ENCODE measurements at places on chromosomes 11 and 22.

DNA sequence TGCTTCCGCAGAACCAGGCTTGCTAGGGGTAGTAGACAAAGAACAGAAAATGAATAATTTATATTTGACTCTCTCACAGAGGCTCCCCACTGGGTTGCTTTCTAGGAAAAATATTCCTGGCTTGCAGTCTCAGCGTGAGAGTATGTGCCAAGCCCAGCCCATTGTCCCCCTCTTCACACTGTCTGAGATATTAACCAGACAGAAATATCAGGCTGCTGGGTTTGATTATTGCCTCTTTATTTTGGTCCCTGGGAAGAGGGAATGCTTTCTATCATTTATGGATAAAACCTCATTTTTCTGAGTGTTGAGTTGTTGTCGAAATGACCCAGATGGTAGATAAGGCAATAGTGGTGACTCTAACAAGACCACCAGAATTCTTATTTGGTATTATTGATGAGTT, 367.9 kb downstream of the METTL15 start:
- no peak for DNase-seq

DNA sequence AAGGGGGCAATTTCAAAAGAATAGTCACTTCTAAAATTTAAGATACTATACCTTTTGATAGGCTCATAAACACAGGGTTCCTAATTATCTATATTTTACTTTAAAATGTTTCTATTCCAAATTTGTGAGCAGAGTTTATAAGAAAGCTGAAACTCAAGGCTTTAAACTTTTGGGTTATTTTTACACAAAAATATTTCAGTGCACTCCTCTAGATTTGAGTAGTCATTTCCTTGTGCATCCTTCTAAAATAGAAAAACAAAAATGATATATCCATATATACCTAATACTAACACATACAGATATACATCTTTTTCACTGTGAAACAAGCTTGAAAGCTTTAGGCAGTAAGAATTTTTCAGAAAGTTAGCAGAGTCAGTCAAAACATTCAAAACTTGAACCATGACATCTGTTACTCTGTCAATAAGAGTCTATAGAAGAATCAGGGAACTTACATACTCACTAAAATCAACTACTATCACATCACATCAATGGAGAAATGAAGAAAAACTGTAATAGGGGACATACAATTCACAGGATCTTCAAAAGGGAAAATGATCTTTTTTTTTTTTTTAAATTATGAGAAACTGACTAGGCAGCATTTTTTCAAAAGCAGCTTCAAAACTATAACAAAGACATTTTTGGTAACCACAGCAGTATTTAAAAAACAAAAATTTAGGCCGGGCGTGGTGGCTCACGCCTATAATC, 5.1 kb downstream of the PHF21A start:
- no peak for DNase-seq

DNA sequence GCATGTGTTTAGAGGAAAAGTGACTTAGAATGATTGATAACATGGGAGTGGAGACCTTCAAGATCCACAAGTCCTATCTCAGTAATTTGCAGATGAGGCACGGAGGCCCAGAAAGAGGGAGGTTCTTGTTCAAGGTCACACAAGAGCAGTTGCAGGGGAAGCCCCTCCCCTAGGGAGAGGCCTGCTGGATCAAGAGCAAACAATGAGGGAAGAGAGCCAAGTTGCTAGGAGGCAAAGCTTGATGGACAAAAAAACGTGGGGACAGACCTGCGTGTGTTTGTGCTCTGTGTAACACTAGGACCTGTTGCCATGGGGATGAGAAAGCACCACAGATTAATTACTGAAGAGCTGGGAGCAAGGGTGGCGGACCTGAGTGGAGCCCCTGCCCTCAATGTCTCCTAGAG, 6.4 kb upstream of the MFRP start:
- DNase-seq, result no peak

DNA sequence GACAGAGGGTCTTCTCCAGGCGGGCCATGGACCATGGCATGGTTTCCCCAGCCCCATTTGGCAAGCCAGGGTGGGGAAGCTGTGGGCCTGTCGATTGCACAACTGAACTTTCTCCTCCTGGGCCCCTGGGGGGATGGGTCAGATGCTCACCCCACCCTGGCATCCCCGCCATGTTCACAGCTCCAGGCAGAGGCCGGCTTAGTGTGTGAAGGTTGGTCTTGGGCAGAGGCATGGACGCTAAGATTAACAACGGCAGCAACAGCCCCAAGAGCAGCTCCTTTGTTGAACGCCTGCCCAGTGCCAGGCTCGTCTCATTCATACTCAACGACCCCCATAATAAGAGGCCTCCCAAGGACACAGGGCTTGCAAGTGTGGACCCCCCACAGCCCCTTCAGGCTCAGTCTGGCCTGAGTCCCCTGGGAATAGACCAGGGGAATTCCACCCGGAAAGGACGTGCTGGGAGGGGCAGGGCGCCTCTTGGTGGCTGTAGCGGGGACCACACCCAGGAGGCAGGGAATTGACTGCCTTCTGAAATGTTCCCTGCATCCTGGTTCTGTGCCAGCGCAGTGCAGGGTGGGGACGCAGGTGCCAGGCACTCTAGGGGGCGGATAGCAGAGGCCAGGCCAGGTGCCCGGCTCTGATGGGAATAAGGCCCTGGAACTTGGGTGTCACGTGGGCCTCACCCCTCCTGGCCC, 8.3 kb downstream of the TSPO start:
- no peak for DNase-seq

- DNase-seq, result no peak
Measured at GRCh38 chr22:23722724-23723123, 28.2 kb downstream of the ZNF70 start.

GRCh38 chr11:18749681-18750319, 23.8 kb upstream of the IGSF22 start:
- DNase-seq, result peak; percentile 61

DNA sequence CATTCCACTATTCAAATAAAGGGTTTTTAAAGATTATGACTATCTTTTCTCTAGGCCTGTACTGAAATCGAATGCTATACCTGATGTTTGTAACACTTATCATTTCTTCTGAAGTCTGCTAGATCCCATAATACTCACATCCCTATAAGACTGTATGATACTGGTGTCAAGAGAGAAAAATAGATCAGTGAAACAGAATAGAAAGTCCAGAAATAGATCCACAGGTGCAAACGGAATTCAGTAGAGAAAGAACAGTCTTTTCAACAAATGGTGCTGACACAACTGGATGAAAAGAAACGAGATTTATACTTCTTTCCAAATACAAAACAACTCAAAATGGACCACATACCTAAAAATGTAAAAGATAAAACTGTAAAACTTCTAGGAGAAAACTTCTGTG, 143.2 kb downstream of the APOL5 start:
- no peak for DNase-seq

GRCh38 chr11:88348870-88349269, 11.3 kb upstream of the CTSC start:
- no peak for DNase-seq

- DNase-seq, result peak; percentile 26
Measured at GRCh38 chr11:61567286-61568061, 13.4 kb downstream of the SYT7 start.

GRCh38 chr11:69368119-69368880, 74.3 kb downstream of the MYEOV start:
- no peak for DNase-seq

GRCh38 chr22:32950366-32950765, 107.8 kb downstream of the SYN3 start:
- no peak for DNase-seq

GRCh38 chr22:17443405-17444203, 74.3 kb downstream of the CECR2 start:
- no peak for DNase-seq

- no peak for DNase-seq
Measured at GRCh38 chr22:46947516-46948257, 185.2 kb downstream of the TBC1D22A start.

GRCh38 chr11:33898957-33899356, 7.1 kb upstream of the LMO2 start:
- no peak for DNase-seq

- DNase-seq, result no peak
Measured at GRCh38 chr22:37634417-37634924, 5.0 kb upstream of the SH3BP1 start.

- no peak for DNase-seq
Measured at GRCh38 chr11:130806746-130807145, 109.5 kb downstream of the SNX19 start.

GRCh38 chr11:124863137-124863825, 2.0 kb upstream of the ROBO3 start:
- DNase-seq, result no peak

- DNase-seq, result no peak
Measured at GRCh38 chr11:126522152-126522551, 166.7 kb downstream of the ST3GAL4 start.

DNA sequence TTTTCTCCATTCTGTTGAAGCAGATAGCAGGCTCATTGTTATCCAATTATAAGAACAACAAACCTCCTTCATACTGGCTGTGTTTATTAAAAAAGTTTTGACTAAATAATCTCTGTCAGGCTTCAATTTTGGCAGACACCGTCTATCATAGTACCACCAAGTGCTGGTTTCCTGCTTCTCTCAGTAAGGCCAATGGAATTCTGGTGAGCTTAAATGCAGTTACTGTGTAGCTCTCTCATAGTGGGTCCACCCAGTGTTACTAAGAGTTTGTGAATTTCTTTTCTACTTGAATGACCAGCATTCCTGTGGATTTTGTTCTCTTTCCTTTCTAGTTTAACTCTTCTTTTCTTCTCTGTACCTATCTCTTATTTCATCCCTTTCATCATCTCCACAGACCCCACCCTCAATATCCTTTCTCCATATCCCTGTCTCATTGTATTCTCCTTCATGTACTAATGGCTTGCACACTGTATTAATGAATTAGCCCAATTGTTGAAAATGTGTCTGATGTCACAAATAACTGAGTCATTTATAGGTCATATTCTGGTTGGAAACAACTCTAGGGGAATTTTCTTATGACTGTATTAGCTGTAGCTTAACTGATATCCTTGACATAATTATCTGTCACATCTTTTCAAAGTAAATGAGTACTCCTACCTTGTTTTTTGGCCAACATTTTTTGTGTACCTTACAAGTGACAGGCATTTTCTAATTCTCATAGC, 372.1 kb downstream of the FAT3 start:
- no peak for DNase-seq

- no peak for DNase-seq
Measured at GRCh38 chr11:119804698-119805097, 75.7 kb upstream of the NECTIN1 start.

- no peak for DNase-seq
Measured at GRCh38 chr11:3135481-3136440, 29.3 kb downstream of the OSBPL5 start.

DNA sequence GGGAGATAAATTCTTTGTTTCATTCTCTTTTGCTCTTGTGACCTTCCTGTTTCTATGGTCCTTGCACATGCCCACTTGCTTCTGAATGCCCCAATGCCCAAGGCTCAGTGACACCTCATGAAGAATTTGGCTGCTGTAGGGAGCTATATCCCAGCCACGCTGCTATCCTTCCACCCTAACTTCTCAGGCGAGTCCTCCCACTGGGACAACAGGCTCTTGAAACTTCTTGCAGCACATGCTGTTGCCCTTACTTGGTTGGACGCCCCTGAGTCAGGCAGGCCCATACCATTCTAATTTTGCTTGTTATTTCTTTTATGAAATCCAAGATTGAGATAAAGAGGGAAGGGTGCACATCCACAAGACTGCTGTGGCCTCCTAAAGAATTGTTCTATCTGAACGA, 57.6 kb upstream of the BLID start:
- no peak for DNase-seq

- no peak for DNase-seq
Measured at GRCh38 chr11:40877256-40877655, 582.2 kb downstream of the LRRC4C start.

DNA sequence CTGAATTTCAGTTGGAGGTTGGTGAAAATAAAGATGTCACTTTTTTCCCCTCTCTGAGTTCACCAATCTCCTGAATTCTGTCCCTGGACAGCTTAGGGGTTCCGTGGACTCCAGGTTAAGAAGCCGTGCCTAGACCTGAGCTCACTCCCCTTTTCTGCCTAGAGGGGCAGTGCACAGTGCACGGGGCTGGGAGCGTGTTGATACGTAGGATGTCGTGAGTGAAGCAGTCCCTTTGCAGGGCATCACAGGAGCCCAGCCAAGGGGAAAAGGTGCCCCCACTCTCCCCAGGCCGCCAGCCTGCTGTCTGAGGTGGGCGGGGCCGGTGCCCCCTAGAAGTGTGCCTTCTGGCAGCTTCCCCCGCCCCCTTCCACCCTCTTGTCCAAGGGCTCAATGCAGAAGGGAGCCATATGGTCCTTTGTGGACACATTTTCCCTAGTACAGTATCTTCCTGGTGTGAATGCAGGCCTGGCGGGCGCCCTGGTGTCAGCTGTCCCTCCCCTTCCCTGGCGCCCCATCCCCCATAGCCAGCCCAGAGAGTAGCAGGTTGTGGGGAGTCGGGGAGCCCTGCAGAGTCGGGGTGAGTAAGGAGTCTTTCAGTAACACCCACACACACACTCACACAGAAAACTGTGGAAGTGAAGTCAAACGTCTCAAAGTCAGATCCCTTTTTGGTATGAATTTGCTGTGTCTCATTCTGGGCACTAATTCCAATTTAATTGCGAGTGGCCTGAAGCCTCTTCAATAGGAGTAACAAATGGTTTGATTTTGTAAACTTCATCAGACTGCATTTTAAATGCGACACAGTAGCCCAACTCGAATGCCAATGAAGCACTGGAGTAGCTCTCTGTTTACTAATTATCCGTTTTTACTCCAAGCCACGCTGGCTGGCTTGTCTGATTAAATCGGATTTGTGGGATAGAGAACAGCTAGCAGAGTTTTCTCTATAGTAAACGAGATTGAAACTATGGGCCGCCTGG, 67.5 kb upstream of the NNMT start:
- DNase-seq, result peak; percentile 46

DNA sequence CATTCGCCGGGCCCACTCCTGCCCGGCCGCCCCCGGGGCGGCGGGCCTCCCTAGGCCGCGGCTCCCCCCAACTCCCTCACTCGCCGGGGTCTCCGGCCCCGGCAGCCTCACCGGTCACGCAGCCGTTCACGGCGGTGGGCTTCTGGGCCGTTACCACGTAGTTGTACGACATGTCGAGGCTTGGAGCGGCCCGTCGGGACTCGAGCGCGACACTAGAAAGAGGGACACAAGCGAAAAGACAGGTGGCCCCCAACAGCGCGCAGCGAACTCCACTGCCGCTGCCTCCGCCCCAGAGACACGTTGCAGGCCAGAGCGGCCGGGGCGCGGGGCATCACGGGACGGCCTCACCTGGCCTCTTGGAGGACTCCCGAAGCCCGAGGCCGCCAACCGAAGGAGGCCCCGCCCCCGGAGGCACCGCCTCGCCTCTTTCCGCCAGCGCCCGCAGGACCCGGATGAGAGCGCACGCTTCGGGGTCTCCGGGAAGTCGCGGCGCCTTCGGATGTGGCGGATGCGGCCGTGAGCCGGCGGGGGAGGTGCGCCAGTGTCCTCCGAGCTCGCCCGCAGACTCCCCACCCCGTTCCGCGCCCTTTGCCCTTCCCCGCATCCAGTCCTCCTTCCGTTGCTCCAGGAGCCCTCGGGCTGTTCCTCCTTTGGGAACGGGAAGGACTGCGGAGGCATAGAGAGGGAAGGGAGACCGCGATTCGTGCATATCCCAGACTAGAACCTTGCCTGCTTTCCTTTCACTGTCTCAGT, at the start of the genes DDB1 and TKFC:
Gene DDB1, minus strand, starts transcription at position 309 of the 753 bp plus-strand sequence. Its CDS starts 137 bp downstream, at position 172.
Gene TKFC, plus strand, starts transcription at position 432 of the 753 bp plus-strand sequence. CDS start 1,501 bp downstream, outside the sequence.
- peak; percentile 91 for DNase-seq

GRCh38 chr22:37690407-37690806, 4.3 kb downstream of the NOL12 start:
- no peak for DNase-seq

- no peak for DNase-seq
Measured at GRCh38 chr22:31080164-31080847, 812 bp upstream of the SMTN start.
